ENCODE measurements at places on chromosomes 3 and 15.

- no peak for DNase-seq
These were observed 311.4 kb downstream of the LPP start for GRCh38 chr3:188465311-188465710.

DNA sequence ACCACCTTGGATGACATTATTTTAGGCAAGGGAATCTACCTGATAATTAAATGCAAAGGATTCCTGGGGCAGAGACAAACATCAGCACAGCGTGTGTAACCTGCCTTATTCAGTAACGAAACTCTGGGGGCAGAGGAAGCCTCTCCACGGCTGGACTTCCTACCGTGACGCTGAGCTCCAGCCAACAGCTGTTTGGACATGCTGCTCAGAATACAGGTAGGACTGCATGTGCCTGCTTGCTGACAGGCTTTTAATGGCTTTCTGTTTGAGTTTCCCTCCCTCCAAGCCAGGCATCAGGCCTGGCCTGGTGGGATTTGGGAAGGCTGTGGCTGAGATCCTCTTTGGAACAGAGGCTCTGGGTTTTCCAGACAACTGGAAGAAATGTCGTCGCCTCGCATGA lies 150.6 kb downstream of the ADAMTS17 start:
- peak; percentile 22 for DNase-seq

- DNase-seq, result no peak
These were observed 23.7 kb downstream of the OXNAD1 start for GRCh38 chr3:16288664-16289063.

DNA sequence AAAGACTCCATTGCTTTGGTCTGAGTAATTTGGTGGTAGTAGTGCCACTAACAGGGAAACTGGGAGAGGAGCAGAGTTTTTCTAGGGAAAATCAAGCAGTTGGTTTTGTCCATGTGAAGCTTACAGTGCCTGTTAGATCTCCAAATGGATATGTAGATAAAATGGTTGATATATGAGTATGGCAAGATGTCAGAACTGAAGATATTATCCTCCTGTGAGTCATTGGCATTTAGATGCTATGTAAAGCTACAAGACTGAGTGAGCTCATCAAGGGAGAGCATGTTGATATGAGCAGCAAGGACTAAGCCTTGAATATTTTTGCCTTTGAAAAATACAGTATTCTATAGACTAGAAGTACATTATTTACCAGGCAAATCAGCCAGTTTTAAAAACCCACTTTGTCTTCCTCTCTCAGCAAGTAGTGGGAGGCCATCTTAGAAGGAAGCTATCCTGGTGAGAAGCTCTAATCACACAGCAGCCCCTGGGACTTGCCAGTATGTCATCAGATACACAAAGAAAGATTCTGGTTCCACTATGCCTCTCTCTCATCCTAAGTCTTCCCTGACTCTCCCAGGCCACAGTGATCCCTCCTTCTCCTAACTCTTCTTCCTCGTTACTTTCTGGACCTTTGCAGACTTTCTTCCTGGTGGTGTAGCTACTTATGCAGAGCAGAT lies 77.4 kb upstream of the ANKRD28 start:
- peak; percentile 37 for DNase-seq

- peak; percentile 1 for DNase-seq
These were observed 91.8 kb downstream of the RYR3 start for GRCh38 chr15:33402600-33402999.

DNA sequence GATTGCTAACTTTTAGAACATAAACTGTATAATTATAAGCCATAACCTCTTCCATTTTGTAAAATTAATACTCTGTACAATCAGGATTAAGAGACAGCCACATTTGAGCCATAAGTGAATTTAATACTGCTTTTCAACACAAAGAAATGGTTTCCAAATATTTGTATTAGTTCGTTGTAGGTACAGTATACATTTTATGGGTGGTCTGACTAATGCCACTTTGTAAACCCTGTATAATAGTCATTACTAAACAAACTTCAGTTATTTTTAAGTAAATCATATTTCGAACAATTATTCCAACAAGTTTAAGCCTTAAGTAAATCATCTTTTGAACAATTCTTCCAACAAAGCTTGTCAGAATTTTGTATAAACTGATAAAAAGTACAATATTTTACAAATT lies 11.0 kb downstream of the ALCAM start:
- no peak for DNase-seq

GRCh38 chr3:175911937-175912336 lies 1052.8 kb downstream of the NAALADL2 start:
- no peak for DNase-seq

GRCh38 chr15:76492538-76492937 lies 156.0 kb downstream of the ISL2 start:
- no peak for DNase-seq

DNA sequence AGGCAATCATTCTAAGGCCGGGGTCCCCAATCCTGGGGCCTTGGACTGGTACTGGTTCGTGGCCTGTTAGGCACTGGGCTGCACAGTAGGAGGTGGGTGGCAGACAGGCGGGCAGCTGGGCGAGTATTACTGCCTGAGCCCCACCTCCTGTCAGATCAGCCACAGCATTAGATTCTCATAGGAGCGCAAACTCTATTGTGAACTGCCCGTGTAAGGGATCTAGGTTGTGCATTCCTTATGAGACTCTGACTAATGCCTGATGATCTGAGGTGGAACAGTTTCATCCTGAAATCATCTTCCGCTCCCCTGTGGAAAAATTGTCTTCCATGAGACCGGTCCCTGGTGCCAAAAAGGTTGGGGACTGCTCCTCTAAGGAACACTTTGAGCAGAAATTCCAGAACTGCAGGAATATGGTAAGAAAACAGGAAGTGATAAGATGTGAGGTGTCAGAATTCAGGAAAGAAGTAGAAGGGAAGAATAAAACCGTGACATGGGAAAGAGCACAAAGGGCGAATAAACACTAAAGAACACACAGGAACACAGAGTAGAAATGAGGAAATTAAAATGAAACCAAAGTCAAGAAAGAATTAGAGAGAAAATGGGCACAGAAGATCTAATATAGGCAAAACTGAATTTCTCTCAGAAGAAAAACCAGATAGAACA lies 57.6 kb downstream of the PDCD6IP start:
- peak; percentile 67 for DNase-seq

DNA sequence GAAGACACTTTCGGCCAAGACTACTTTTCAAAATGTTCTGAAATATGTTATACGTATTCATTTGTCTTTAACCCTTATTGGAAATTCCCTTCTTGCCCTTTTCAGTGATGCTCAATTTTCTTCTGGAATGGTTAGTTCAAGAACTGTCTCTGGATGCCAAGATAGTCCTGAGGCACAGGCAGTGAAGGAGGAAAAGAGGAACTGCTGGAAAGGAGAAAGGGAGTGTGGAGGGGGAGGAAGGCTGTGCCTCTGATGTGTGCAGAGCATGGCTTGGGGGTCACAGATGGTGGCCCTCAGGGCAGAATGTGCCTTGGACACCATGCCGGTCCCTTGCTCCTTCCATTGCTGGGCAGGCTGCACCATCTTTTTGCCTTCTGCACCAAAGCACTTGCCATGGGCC lies 73.7 kb downstream of the CEP63 start:
- DNase-seq, result no peak

DNA sequence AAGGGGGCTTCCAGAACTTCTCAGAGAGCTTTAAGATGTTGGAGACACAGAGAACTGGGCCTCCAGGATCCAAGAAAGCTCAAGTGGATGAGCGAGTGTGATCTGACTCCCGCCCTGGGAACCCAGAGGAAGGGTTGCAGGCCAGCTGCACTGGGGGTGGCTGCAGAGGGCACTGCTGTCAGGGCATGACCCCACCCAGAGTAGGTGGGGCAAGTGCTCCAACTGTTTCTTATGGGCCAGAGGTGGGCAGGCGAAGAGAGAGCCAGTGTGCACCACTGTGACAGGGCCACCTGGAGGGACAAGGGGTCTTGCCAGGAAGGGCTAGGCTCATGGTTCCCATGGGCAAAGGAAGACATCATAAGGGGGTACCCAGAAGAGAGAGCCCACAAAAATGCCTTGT lies 48.8 kb downstream of the EXOG start:
- no peak for DNase-seq

GRCh38 chr15:87609474-87609873 lies 647.1 kb downstream of the NTRK3 start:
- peak; percentile 42 for DNase-seq

GRCh38 chr3:122415104-122415744 lies 638 bp downstream of the WDR5B start:
- peak; percentile 80 for DNase-seq

GRCh38 chr3:129233538-129233937 lies 15.9 kb upstream of the COPG1 start:
- no peak for DNase-seq

DNA sequence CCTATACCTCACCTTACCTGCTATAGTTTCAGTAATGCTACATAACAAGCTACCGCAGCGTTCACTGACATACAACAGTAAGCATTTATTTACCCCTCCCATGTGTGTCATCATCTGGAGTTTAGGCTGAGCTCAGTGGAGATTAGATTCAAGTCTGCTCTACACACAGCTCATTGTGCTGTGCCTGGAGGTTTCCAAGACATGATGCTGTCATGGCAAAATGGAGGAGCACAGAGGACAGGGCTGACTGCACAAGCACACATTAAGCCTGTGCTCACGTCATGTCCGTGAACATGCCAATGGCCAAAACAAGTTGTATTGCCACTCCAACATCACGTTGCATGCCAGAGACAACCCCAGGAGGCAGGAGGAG lies 333.8 kb upstream of the TRIM42 start:
- DNase-seq, result no peak

DNA sequence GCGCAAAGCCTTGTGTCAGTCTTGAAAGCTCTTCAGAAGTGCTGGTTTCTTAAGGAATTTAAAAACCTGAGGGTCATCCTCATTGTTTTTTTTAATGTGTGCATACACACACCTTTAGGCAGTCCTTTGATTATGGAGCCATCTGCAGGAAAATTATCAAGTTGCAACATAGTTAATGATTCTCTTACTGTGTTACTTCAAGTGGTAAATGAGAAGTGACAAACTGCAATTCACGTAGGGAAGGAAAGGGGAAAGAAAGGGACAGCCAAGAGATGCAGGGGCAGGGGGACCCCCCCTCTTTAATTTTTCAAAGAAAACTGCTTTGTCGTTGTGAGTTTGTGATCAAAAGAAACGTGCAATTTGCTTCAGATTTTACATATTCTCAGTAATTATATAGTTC lies 162.4 kb upstream of the CGNL1 start:
- peak; percentile 67 for DNase-seq

DNA sequence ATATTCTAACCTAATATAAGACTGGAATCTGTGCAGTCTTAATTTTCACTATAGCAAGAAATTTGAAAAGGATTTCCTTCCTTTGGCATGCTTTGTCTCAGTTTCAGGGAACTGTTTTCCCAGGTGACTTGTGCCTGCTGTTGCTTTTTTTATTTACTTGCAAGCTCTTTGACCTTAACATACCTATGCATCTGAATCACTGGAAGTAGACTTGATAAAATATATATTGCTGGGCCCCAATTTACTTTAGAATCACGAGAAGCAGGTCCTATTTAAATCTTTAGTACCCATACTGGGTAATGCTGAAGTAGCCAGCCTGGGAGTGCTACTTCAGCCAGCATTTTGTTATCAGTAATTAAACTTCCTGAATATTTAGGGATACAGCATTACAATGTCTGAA lies 257.9 kb upstream of the ALCAM start:
- no peak for DNase-seq

DNA sequence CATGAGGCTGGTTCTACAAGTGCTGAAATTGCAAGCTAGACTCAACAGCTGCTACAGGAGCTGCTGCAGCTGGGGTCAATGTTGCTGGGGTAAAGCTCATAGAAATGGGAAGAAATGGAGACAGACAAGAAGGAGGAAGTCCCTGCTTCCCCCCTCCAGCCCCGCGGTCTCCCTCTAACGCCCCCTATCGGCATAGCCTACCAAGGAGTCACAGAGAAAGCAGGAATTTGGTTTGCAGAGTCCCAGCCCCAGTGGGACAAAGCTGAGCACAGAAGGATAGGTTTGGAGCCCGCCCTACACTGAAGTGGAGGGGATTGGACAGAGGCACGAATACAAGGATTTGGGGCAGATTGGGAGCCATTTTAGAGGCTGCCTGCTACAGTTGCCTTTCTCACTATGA lies 176.9 kb upstream of the ANKRD28 start:
- no peak for DNase-seq

DNA sequence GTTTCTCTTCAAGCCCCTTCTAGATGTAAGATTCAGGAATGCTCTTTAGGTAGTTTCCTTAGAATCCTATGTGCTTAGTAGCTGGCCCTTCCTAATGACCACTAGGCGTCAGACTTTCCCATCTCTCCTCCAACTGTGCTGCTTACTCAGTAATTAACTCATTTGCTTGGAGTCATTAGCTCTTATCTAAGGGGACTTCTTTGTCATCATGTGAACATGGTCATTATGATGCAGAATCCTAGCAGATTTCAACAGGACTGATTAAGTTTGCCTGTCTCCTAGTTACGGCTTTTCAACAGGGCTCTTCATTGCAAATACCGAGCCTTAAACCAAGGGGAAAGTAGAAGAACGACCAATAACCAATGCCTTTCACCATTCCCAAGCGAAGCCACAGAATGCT lies 46.4 kb downstream of the GJD2 start:
- peak; percentile 28 for DNase-seq

DNA sequence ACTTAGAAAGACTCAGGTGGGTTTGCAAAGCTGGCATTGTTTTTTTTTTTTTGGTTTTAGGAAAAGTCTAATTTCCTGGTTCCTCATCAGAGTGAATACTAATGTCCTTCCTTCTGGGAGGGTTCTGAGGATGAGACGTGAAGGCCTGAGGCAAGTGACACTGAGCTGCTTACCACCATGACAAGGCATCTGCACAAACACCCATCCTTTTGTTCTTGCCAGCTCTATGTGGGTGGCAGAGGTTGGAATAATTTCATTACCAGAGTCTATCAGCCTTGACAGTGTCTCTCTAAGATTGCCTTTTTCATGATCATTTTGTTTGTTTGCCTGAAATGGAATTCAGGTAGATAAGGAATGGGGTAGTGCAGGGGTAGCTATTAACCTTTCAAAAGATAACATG lies 17.1 kb downstream of the RTP4 start:
- DNase-seq, result peak; percentile 23

GRCh38 chr15:63191895-63192618 lies 2.7 kb downstream of the RAB8B start:
- DNase-seq, result no peak

- no peak for DNase-seq
These were observed 5.0 kb upstream of the KBTBD8 start for GRCh38 chr3:66993082-66993481.

DNA sequence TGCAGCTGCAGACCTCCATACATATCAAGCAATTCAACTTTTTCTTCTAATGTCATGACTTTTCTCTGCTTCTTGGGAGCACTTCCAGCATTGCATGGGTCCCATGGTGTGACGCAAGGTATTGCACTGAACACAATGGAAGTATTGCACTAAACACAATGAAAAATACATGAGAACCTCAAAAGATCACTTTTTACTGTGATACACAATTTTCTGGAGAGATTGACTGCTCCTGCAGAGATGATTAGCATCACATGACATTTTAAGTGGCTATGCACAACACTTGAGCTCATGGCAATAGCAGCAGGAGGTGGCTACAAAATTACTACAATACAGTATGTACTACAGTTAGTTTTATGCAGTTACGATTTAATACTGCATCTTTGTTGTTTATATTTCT lies 113.5 kb upstream of the BHLHE40 start:
- no peak for DNase-seq
